ENCODE measurements at places on chromosomes 13 and 19.

- DNase-seq: no peak
These were observed 1.2 kb downstream of the ACP7 start for GRCh38 chr19:39085392-39085791.

DNA sequence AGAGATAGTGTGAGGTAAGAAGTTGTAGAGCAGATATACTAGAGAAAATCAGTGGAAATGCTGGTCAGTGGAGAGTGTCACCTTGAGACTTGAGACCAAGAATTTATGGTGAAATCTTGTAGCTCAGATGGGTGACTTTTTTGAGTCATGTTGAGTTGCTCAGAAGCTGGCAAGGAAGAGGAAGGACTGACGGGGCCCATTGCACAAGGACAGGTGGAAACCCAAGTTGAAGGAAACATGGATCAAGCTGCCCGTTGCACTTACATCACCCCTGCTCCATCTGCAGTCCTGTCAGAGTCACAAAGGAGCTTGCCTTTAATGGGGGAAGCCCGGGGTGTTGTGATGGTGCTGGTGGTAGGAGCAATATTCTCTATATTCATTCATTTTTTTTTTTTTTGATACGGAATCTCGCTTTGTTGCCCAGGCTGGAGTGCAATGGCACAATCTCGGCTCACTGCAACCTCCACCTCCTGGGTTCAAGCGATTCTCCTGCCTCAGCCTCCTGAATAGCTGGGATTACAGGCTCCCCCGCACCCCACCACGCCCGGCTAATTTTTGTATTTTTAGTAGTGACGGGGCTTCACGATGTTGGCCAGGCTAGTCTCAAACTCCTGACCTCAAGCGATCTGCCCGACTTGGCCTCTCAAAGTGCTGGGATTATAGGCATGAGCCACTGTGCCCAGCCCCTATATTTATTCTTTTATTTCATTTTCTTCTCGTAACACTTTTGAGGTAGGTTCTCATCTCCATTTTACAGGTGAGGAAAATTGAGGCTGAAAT, 27.4 kb downstream of the UBAC2 start:
- no peak for DNase-seq

- peak; percentile 68 for DNase-seq
These were observed 44.5 kb downstream of the VWA8 start for GRCh38 chr13:41916173-41916954.

- DNase-seq: no peak
These were observed 3.7 kb downstream of the SLC25A42 start for GRCh38 chr19:19067276-19068072.

- no peak for DNase-seq
These were observed 45.8 kb downstream of the GAS6 start for GRCh38 chr13:113817860-113818691.

- peak; percentile 76 for DNase-seq
These were observed 936.9 kb downstream of the EFNB2 start for GRCh38 chr13:105598529-105598928.

DNA sequence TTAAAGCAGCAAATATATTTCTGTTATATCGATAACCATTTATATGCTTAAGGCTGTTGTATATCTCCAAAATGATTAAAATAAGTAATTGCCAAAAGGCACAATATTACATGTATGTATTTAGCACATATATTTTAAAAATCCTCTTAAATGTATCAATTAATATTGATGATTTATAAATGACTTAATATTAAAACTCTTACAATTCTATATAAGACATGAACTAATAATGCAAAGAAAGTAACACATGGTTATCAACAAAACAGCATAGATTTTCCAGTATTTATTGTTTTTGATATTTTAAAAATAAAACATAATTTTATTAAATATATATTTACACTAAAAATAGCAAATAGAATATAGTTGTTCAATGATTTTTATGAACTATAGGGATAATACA, 32.4 kb downstream of the PCDH9 start:
- no peak for DNase-seq

GRCh38 chr13:99958406-99959126, 13.0 kb downstream of the ZIC5 start:
- no peak for DNase-seq

DNA sequence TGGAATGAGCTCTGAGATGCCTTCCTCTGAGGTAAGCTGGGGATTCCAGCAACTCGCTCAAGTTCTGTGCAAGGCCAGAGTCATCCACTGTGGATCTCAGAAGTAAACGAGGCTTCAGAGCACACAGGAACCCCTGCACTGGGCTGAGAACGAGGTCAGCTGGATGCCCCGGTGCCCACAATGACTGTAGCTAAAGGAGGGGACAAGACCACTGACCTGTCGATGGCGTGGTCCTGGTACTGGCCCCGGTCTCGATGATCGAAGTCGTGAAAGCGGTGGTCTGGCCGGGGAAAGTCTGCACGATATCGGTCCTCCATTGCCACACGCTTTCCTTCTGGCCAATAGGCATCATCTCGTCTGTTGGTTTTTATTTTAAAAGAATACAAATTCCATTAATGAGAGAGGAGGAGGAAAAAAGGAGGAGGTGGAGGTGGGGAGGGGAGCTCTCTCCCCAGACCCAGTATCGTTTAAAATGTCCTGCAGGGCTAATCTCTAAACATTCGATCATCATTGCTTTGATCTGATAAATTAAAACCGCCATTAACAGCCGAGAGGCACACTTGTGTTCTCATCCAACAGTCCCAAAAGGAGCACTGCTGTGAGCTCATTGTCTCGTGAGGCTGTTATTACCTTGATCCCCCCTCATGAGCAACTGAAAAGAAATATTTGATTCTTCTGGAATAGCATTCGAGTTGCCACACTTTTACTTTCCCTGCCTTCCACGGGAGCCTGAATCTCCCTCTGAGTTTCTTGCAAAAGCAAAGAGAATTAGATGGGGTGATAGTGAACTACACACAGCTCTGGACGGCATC, 25.0 kb upstream of the TINCR start:
- DNase-seq: no peak

DNA sequence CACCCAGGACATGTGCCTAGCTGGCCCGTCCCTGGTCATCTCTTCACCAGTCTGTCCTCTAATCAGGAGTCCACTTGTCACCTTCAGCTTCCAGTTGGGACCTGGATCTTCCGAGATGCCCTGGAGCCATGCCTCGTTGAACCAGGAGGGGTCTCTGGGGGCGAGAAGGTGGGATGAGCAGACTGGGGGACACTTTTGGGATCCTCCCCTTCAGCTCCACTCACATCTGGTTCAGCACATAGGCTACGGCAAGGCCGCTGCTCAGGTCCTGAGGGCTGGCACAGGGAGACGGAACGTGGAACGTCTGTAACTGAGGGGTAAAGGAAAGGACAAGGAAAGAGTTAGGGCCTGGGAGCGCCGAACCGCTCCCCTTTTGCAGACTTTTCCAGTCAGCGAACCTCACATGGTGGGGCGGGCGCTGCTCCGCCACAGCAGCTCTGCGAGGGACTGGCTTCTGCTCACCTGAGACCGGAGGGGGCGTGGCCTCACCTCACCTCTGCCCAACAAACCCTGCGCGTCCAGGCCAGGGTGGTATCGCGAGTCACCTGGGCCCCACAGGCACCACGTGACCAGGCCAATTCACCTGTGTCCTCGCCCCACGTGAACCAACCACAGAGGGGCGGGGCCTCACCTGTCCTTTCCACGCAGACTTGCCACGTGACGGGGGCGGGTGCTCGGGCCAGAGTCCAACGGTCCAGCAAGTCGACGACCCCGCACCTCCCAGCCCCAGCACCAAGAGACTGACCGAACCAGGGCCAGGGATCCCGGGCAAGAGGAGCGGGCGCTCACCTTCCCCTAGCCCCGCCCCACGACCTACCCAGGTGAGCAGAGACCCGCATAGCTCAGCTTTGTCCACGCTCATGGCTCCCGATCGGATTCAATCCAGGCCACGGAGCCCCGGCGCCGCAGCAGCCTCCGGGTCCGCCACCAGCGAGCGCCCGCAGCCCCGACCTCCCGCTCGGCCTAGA, at the start of gene HOOK2:
Gene HOOK2 (minus strand): TSS at position 965 of the 968 bp plus-strand sequence. CDS start 103 bp downstream, at position 862.
- no peak for DNase-seq

DNA sequence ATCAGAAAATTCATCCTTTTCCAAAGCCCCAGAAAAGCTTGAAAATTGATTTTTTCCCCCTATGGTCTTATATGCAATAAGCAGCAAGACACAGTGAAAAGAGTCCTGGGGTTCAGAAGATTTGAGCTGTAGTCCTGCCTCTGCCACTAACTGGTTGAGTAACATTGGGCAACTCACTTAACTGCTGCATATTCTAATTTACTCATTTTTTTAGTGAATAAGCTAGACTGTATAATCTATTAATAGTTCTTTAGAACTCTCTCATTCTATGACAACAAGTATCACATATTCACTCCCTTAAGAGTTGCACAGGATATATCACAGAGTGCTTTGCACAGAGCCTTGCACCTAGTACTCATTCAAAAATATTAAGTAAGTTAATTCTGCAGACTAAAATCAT, 110.8 kb downstream of the STOML3 start:
- no peak for DNase-seq

DNA sequence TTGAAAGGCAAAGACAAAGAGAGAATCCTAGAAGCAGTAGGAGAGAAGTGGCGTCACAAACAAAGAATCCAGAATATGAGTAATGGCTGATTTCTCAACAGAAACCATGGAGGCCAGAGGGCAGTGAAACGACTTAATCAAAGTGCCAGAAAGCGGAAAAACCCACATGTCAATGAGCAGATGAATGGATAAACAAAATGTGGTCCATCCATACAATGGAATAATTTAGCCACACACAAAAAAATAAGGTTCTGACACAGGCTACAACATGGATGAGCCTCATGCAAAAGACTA, 52.2 kb upstream of the RANBP3 start:
- DNase-seq: peak; percentile 47

- no peak for DNase-seq
These were observed 20.9 kb upstream of the SIGLEC11 start for GRCh38 chr19:49981603-49982593.

GRCh38 chr13:53201454-53202225, 173.0 kb downstream of the OLFM4 start:
- DNase-seq: no peak

DNA sequence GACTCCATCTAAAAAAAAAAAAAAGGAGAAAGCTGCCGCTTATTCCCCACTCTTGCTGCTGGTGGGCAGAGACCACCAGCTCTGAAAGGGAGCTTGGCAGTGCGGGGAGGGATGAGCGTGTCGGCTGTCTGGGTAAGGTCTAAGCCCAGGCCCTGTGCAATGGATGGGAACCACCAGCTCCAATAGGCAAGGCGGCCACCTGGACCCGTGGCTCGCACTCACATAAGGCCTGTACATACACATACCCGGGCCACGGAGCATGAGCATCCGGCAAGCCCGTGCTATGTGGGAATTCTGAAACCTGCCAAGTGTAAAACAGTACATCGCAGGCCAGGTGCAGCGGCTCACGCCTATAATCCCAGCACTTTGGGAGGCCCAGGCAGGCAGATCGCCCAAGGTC, 56.6 kb upstream of the USE1 start:
- no peak for DNase-seq

GRCh38 chr19:52660981-52661380, 22.8 kb upstream of the ZNF83 start:
- no peak for DNase-seq

DNA sequence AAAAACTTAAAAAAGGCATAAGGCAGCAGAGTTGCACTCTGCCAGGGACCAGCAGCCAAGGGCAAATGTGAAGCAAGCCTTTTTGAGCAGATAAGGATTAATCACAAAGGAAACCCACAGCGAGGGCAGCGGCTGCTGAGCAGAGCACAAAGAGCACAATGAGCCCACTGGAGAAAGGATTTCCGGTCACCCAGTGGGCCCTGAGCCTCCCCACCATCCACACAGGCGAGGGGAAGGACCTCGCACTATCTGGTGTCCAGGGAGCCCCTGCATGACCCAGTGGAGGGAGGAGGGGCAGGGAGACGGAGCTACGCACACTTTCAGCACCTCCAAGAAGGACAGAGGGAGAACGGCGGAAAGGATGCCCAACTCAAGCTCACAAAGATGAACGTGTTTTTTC, 40.0 kb downstream of the COL4A1 start:
- no peak for DNase-seq

- DNase-seq: no peak
These were observed 81.0 kb upstream of the UBAC2 start for GRCh38 chr13:99119656-99120055.

GRCh38 chr19:15536350-15536749, 28.0 kb downstream of the CYP4F22 start:
- DNase-seq: no peak

- DNase-seq: no peak
These were observed 610.7 kb downstream of the SLITRK5 start for GRCh38 chr13:88281841-88282240.

All from stromal cell of bone marrow (primary cell).